Effector memory CD4-positive, alpha-beta T cell (primary cell): ENCODE measurements at places on chromosomes 1 and 21.

DNA sequence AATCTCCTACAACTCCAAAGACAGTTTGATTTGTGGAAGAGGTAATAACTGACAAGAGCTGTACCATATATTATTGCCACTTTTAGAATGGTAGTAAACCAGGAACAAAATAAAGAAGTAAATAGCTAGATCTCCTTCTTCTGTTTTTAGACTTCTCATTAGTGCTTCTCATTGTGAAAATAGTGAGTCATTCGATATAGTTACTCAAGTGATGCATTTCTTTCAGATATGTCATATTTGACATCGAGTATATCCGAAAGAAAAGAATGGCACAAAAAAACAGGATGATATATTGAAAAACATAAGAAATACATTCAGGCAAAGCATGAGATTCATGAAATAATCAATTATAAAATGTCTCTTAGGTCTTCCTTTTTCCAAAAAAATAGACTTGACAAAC is 1346.1 kb downstream of the BRINP3 start:
- no peak for DNase-seq

GRCh38 chr1:9180111-9180819 is 51.4 kb upstream of the GPR157 start:
- DNase-seq: no peak

GRCh38 chr1:184194236-184194635 is 142.7 kb downstream of the TSEN15 start:
- DNase-seq: no peak

- DNase-seq: no peak
These were observed 101.5 kb downstream of the WDR4 start for GRCh38 chr21:42777757-42778344.

DNA sequence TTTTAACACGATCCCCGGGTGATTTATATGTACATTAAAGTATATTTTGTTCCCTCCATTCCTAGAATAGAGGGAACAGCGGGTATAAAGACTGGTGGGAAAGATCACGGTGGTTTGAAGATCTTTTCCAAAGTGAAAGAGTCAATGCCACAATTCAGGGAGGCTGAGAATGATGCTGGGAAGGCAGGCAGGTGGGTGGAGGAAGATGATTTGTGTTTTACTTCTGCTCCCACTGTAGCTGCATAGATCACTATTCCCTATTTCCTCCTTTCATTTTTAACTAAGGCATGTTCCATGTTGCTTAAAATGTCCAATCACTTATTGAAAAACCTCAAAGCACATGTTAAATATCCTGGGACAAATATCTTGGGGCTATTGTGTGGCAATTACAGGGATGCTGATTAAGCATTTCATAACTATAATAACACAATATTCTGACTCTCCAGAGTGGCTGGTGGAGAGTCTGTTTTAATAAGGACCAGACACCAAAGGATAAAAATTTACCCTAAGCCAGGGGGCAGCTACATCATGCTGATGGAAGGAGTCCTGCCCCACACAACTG is 8.4 kb upstream of the LYST start:
- DNase-seq: no peak

- DNase-seq: no peak
These were observed 7.3 kb downstream of the SYNC start for GRCh38 chr1:32695098-32695904.

DNA sequence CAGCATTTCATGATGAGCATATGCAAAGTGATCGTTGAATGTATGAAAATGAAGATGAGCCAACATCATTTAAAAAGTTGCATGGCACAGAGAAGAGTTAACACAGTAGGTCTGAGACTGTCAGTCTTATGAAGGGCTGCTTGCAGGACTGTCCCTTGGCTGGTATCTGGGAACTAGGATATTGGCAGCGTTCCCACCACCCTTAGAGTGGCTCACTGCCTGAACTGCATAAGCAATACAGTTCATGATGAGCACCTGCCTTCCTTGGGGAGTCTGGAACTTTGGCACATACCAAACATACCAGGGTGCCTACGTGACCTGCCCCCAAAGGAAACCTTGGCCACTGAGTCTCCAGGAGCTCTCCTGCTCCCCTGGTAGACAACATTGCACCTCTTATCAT is 161.8 kb downstream of the DSCAM start:
- no peak for DNase-seq

DNA sequence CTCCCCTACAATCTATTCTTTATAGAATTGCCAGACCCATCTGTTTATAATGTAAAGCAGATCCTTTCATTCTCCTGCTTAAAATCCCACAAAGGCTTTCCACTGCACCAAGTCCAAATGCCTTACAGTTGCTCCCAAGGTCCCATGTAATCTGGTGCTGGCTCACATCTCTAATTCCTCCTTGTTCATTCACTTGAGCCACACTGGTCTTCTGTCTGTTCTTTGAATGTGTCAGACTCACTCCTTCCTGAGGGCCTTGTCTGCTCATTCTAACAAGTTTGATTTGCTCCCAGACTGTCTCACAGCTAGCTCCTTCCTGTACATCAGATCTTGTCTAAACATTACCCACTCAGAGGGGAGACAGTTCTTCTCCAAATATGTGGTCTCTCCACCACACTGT is 38.9 kb downstream of the ALG14 start:
- no peak for DNase-seq

- no peak for DNase-seq
These were observed 390.4 kb upstream of the ADGRL2 start for GRCh38 chr1:81410351-81410750.

DNA sequence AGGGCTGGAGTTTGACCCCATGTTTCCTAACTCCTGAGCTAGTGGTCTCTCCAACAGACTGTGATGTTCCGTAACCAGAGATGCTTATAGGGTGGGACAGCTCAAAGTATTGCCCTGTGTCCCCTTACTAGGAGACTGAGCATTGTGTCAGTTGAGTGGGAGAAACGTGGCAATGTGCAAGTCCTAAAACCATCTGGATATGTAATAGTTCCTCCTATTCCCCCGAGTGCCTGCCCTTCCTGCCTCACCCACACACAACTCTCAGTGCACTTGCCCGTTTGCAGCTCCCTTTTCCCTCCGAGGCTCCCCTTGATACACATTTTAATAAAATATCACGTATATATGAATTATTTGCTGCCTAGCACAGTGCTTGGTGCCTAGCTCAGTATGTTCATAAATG is 3.4 kb downstream of the PIGV start:
- DNase-seq: no peak

DNA sequence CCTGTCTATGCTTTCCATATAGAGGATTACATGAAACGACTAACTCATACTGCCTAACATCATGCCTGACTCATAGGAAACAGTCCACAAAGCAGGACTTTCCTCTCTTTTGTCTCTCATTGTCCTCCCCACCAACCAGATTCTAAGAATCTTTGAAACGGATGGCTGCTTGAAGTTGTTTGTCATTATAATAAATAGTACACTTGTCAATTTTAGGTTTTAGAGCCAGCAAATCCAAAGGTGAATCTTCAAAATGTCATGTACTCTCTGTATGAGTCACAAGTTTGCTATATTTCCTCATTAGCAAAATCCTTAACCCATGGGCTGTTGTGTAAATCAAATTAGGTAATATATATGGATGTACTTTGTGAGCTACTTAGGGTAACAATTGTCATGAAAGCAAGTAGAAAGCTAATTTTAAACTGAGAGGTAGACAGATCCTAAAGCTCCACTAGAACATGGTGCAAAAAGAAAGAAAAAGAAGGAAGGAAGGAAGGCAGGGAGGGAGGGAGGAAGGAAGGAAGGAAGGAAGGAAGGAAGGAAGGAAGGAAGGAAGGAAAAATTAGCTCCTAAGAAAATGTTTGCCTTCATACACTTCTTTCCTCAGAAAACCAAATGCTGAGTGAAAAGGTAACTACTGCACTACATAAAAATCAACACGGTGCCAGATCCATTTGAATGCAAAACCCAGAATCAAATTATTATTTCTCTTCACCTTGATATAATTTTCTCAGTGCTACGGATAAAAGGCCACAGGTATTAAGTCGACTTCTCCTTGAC is 129.5 kb upstream of the PRMT6 start:
- DNase-seq: no peak

- no peak for DNase-seq
These were observed 24.7 kb upstream of the KANK4 start for GRCh38 chr1:62343911-62344310.

DNA sequence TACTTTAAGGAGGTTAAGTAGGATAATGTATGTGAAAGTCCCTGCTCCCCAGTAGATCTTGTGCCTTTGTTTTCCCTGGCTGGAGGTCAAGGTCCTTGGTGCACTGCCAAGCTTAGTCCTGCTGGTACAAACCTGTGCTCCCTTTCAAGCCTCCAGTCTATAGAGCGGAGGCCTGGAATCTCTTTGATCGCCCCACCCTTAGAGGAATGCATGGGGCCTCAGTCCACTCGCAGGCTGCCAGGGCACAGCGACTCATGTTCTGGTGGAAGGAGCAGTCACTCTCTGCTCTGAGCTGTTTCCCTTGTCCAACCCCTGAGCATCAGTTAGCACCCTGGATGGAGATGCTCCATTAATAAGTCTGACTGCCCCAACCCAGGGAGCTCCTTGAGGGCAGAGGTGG is 121.8 kb downstream of the HMGB4 start:
- DNase-seq: no peak

GRCh38 chr1:54336116-54336515 is 70.1 kb downstream of the SSBP3 start:
- DNase-seq: no peak

GRCh38 chr1:26203642-26204318 is 13.4 kb downstream of the CATSPER4 start:
- DNase-seq: no peak

DNA sequence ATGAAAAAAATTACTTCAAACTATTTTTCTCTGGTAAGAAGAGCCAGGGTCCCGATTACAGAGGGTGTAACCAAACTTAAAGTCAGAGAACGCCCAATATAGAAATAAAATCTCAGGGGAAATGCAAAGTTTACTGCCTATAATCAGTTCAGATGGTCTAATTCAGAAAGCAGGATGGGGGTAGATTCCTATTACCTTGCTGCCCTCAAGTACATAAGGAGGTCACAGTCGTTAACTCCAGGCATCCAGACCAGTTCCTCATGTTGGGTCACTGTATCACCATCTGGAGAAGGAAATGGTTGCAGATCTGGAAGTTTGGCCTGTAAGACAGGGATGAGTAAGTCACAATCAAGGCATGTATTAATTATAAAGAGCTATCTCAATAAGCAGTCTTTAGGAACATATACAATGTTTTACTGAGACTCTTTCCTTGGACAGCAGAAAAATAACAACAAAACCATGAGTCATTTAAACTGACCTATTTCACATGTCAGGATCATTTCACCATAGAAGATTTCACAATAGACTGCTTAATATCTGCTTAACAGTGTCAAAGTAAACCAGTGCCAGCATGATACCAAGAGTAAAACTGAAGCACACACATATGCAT is 179.4 kb downstream of the SLC45A1 start:
- no peak for DNase-seq

- DNase-seq: no peak
These were observed 67.6 kb downstream of the NR5A2 start for GRCh38 chr1:200095057-200095577.

DNA sequence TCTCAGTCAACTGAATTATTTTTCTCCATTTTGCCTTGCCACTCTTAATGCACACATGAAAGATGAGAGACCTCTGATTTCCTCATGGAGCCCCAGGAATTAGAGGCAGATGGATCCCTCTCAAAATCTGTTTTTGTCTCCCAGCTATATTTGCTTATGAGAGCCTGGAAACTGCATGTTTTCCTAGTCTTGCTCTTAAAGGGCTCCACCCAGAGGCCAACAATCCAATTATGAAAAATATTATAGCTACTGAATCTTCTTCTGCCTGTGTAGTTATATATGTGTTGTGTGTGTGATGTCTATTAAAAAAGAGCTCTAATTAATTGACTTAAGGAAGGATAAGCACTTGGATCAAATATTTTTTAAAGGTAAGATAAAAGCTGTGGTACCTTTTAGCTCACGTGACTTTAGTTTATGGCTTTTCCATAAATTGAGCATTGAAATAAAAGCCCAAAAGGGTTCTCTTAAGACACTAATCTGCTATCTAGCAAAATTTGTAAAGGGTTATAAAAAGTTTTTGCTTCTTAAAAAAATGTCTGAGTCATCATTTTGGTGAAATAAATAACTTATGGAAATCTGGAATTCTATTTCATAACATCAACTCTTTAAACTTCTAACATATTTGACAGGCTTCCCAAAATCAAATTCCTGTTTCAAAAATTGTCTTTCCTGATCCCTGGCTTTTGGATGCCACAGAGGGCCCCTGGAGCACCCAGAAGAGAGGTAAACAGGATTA is 31.2 kb upstream of the TSPEAR start:
- DNase-seq: no peak

- DNase-seq: no peak
These were observed 32.4 kb upstream of the SLC16A1 start for GRCh38 chr1:112988367-112988766.

DNA sequence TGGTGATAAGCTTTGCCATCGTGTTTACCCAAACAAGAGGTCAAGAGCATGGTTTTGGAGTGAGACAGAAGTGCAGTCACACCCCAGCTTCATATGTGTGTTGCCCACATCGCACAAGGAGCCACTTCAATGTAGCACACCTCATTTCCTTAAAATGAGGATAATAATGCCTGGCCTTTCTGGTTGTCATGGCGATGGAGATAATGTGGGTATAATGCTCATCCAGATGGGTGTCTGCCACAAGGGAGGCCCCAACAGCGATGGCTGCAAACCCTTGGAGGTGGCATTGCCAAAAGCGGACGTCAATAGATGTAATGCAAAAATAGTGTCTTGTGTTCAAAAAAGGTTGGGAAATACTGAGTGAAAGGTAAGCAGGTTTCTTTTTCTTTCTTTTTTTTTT is 83.1 kb upstream of the AJAP1 start:
- no peak for DNase-seq

GRCh38 chr1:157287462-157287861 is 149.3 kb upstream of the ETV3 start:
- DNase-seq: no peak

GRCh38 chr1:30043731-30044408 is 679.5 kb downstream of the MATN1 start:
- no peak for DNase-seq

GRCh38 chr1:169175461-169175860 is 69.0 kb downstream of the ATP1B1 start:
- no peak for DNase-seq

- DNase-seq: no peak
These were observed 10.6 kb upstream of the NADK start for GRCh38 chr1:1788646-1789431.

DNA sequence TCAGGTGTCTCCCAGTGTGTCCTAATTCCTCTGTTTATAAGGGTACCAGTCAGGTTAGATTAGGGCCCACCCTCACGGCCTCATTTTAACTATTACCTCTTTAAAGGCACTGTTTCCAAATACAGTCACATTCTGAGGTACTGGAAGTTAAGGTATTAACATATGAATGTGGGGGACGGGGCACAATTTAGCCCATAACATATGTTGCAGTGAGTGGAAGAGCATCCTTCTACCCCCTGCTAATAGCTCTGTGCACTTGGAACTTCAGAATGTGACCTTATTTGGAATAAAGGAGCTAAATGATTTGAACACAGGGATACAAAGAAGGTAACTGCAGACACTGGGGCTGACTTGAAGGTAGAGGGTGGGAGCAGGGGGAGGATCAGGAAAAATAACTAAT is 67.3 kb upstream of the ADGRL2 start:
- no peak for DNase-seq
